ENCODE measurements at places on chromosomes 11 and 22.

GRCh38 chr11:5343474-5344335 is at the start of gene OR51B5:
Gene OR51B5, minus strand, starts transcription at chr11:5343524. Its CDS starts 0 bp downstream, at chr11:5343524.
- no peak for DNase-seq

DNA sequence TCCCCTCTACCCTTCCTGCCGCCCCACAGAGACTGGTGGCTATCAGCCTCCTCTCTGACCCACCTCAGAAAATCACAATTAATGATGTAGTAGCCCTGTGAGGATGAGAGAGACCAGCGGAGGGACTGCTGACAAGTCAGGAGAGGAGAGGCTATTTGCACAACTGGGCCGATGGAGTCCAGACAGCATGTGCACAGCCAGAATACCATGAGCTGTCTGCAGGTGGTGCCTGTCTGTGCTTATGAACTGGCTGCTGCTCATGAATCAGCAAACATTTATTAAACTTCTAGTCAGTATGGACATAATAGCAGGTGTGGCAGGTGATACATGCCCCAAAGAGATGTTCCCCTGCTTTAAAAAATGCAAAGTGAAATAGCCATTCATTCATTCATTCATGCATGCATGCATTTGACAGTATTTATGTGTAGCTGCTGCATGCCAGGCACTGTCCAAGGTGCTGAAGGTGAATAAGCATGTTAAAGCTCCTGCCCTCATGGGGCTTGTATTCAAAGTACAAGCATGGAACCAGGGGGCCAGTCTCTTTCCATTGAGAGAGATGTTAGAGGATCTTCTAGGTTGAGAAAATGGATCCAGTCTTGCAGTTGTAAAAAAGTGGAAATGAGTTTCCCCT is 141.3 kb downstream of the GRIK4 start:
- DNase-seq: no peak

- DNase-seq: no peak
Observed at GRCh38 chr11:110958216-110958615, 246.0 kb upstream of the ARHGAP20 start.

GRCh38 chr11:73940801-73941570 is 9.8 kb upstream of the DNAJB13 start:
- DNase-seq: no peak

- peak; percentile 79 for DNase-seq
Observed at GRCh38 chr22:23281406-23282088, 101.2 kb downstream of the BCR start.

GRCh38 chr22:29073618-29074275 is 912 bp downstream of the KREMEN1 start:
- peak; percentile 29 for DNase-seq

- no peak for DNase-seq
Observed at GRCh38 chr11:92024788-92025187, 199.8 kb upstream of the FAT3 start.

GRCh38 chr11:62399172-62399877 is 19.5 kb upstream of the SCGB1A1 start:
- DNase-seq: no peak

Data from activated naive CD4-positive, alpha-beta T cell treated with anti-CD3 and anti-CD28 coated beads, Interleukin-2, amount 50 U/mL, for 16 hours (primary cell).